ENCODE measurements at places on chromosomes 6 and 20. TPM values are rescaled to one million over a fixed set of nuclear protein-coding genes. Genes with fewer than 3 reads are reported as not detected.

Gene TRIM10
- polyA plus RNA-seq = not detected

Gene NFKBIE
- polyA plus RNA-seq = 19.9 TPM

Gene CASS4
- polyA plus RNA-seq = 7.9 TPM

Gene CDK19
- 12.0 TPM for polyA plus RNA-seq

DNA sequence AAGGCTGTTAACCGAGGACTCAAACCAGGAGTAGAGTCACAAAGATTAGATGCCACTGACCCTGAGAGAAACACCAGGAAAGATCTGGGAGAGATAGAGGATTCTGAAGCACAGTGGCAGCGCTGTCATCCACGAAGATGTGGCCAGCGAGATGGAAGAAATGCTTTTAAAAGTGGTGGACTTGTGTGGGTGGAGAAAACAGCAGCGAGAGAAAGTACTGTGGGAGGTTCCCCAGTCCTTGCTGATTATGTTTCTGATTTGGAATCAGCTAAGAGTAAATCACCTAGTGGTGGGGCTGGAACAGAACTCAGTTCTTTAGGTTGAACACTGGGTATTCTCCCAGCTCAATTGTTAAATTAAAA lies 435 bp upstream of the ZNF322 start:
- DNase-seq = no peak
- H3K27me3 ChIP-seq = peaks cover 13% of the 10 kb centered on the region
- peaks cover 23% of the 10 kb centered on the region for H3K4me1 ChIP-seq
- peaks cover 2% of the 10 kb centered on the region for H3K36me3 ChIP-seq
- peak overlapping the region; percentile 86 for H3K27ac ChIP-seq
- peak overlapping the region; percentile 71 for H3K4me3 ChIP-seq

GRCh38 chr6:147891671-147892070 lies 383.2 kb downstream of the SAMD5 start:
- no peak overlapping the region for H3K4me3 ChIP-seq
- H3K36me3 ChIP-seq = no peaks in the 10 kb centered on the region
- H3K4me1 ChIP-seq = no peaks in the 10 kb centered on the region
- no peak overlapping the region for H3K27ac ChIP-seq
- DNase-seq = no peak
- H3K27me3 ChIP-seq = no peaks in the 10 kb centered on the region

DNA sequence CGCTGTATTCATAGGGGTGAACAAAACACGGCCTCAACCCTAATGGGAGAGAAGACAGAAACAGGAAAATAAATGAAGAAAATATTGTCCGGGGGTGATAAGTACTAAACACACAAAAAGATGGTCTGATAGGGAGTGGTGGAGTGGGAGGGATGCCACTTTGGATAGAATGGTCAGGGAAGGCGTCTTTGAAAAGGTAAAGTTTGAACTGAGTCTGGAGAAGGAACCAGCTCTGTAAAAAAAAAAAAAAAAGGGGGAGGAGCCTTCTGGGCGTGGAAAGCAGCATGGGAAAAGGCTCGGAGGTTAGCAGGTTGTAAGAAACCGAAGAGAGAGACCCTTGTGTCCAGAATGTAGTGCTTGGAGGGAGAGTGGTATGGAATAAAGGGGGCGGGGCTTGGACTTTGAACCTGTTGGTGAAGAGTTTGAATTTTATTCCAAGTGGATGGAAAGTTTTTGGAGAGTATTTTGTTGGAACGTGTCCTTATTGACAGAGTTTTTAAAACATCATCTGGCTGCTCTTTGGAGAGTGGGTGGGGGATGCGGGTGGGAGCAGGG lies 1.8 kb downstream of the CHMP4B start:
- H3K4me1 ChIP-seq = peaks cover 52% of the 10 kb centered on the region
- peaks cover 36% of the 10 kb centered on the region for H3K36me3 ChIP-seq
- H3K27me3 ChIP-seq = no peaks in the 10 kb centered on the region
- peak overlapping the region; percentile 100 for H3K27ac ChIP-seq

- H3K4me3 ChIP-seq = no peak overlapping the region
- H3K36me3 ChIP-seq = no peaks in the 10 kb centered on the region
- H3K27me3 ChIP-seq = peaks cover 4% of the 10 kb centered on the region
- peaks cover 4% of the 10 kb centered on the region for H3K4me1 ChIP-seq
- H3K27ac ChIP-seq = no peak overlapping the region
Observed at GRCh38 chr20:2394411-2395055, 13.8 kb downstream of the TGM6 start.

GRCh38 chr6:108106261-108106660 lies 31.7 kb upstream of the OSTM1 start:
- no peak overlapping the region for H3K27ac ChIP-seq
- H3K36me3 ChIP-seq = no peaks in the 10 kb centered on the region
- no peak for DNase-seq
- H3K4me3 ChIP-seq = no peak overlapping the region
- H3K27me3 ChIP-seq = peaks cover 21% of the 10 kb centered on the region
- no peaks in the 10 kb centered on the region for H3K4me1 ChIP-seq

DNA sequence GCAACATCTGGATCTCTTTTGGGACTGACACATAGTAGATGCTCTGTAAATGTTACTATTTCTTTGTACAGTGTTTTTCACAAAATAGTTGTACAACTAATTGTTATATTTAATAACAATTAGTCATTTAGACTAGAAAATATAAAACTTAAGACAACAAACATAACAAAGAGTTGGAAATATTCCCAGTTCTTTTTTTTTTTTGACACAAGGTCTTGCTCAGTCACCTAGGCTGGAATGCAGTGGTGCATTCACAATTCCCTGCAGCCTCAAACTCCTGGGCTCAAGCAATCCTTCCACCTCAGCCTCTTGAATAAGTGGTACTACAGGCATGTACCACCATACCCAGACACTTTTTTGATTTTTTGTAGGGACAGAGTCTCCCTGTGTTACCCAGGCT lies 105.8 kb downstream of the UTRN start:
- no peaks in the 10 kb centered on the region for H3K27me3 ChIP-seq
- no peaks in the 10 kb centered on the region for H3K36me3 ChIP-seq
- DNase-seq = no peak
- peaks cover 9% of the 10 kb centered on the region for H3K4me1 ChIP-seq
